HAP-1 (cell line): ENCODE measurements at places on chromosomes 7 and 10.

- DNase-seq: no peak
Measured at GRCh38 chr7:42162560-42163325, 74.3 kb downstream of the GLI3 start.

DNA sequence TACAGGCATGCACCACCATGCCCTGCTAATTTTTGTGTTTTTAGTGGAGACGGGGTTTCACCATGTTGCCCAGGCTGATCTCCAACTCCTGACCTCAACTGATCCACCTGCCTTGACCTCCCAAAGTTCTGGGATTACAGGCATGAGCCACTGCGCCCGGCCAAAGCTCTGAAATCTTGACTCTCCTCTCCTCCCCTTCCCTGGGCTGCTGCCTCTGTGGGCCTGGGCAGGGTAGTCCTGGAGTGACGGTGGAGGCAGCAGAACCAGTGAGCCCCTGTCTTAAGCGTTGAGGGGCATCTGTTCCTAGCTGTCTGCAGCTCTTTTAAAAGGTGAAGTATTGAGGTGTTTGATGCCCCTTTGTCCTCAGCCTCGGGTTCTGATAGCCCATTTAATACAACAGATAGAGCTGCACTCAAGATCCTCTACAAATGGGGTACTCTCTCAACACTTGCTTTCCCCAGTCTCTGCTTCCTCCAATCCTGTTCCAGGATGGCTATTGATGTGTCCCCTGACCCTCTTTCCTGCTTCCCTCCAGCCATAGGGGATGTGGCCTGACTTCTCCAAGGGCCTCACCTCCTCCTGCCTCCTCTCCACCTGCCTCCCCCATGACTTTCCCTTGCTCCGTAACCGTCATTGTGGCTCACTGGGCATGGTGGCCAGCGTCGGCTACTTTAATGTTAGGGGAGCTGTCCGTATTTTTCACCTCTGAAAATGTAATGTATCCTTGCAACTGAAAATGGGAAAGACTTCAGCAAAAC is 442.5 kb downstream of the GLRX3 start:
- no peak for DNase-seq

- peak; percentile 94 for DNase-seq
Measured at GRCh38 chr7:131346885-131347592, 19.4 kb downstream of the MKLN1 start.

DNA sequence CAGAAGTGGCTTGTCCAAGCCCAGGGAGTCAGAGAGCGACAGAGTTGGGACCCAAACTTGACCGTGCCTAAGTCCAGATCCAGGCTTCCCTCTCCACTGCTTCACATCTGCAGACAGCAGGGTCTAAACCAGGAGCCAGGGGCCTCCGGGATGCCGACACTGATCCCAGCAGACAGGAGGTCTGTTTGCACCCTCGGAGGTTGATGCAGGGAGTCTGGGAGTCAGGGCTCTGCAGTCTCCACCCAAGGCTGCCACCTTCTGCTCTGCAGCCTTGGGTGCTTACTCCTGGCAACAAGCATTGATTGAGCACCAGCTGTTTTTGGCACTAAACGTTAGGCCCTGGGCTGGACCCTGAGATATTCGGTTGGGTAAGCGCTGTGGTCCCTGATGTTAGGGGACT is 21.0 kb downstream of the ELFN1 start:
- peak; percentile 4 for DNase-seq

- no peak for DNase-seq
Measured at GRCh38 chr7:66352071-66352470, 146.9 kb downstream of the TPST1 start.
